ENCODE measurements at places on chromosomes 3 and 15.

GRCh38 chr3:122268257-122269024 lies 56.6 kb upstream of the CSTA start:
- no peak for DNase-seq

DNA sequence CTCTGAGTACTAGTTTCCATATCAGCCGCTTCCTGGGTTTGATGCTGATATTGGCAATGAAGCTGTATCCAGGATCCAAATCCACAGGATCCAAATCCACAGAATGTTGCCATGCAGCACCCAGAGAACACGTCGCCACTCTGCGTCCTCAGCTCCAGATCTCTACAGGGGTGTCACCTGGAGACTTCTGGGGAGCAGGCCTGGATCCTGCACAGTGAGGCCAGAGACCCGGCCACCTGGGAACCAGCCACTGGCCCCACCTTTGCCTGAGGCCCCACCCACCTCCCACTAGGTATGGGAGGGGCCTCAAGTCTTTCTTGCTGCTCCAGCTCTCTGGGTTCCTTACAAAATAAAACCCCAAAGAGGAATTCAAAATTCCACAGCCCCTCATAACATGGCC lies 123.9 kb downstream of the LRRK1 start:
- DNase-seq = peak; percentile 67

- no peak for DNase-seq
Measured at GRCh38 chr3:107523289-107523538, 452 bp downstream of the BBX start.

DNA sequence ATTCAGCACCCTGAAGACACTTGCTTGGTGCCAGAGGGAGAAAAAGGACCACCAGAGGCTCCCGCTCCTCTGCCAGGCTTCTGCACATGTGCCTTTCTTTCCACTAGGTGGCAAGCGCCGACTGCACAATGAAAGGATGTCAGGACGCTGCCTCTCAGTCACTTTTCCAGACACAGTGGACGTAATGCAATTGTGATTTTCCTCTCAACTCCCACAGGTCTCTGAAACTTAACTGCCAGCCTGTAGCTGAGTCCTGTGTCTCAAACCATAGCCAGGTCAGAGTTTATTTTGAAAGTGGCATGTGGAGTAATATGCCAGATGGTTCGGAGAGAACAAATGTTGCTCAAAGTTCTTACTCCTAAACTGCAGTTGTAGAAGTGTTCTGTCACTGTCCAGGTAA lies 162.9 kb downstream of the ITPR1 start:
- no peak for DNase-seq

DNA sequence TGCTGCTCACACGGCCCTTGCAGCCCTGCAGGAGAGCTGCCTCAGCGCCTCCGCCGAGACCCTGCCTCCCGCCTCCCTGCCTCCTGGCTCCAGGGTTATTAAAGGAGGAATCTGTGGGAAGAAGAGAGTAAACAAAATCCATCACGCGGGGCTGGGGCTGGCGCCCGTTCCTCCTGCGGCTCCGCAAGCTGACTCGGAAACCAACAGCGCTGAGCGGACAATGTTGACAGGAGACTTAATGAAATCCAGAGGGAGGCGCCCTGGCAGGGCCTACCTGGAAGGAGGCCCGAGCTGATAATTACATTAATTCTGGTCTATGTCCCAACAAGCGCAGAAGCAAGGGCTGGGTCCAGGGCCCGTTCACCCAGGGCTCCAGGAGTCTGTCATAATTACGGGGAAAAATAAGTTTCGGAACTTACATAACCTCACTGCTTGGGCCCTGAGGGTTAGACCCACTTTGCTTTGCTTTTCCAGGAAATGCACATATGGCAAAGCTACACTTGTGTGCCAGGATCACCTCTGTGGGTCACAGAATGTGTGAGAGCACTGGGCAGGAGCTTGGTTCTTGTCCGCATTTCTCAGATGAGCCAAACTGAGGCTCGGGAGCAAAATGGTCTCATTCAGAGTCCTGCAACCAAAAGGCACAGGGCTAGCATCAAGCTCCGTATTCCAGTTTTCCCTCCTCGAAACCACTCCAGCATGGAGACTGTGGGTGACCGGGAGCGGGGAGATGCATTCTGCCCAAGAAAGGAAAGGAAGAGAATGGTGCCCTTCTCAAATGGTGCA lies 43.8 kb upstream of the SLC6A6 start:
- no peak for DNase-seq

GRCh38 chr15:99983171-99983885 lies 250.1 kb upstream of the LYSMD4 start:
- DNase-seq = no peak

GRCh38 chr3:101011136-101011535 lies 17.9 kb upstream of the ABI3BP start:
- DNase-seq = no peak

DNA sequence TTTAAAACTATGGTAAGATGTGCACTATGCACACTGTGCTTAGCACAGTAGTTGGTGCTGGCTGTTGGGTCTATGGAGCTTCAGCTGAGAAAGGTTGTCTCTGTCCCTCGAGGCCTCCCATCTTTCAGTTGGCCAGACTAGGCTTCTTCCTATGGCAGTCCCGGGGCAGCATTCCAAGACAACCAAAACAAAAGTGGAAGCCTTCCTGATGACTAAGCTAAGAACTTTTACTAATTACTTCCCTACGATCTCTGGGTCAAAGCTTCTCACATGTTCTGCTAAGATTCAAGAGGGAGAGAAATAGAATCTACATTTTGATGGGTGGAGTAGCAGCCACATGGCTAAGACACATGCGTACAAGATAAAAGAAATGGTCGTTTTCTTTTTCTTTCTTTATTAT lies 342.8 kb downstream of the TUSC7 start:
- DNase-seq = no peak

DNA sequence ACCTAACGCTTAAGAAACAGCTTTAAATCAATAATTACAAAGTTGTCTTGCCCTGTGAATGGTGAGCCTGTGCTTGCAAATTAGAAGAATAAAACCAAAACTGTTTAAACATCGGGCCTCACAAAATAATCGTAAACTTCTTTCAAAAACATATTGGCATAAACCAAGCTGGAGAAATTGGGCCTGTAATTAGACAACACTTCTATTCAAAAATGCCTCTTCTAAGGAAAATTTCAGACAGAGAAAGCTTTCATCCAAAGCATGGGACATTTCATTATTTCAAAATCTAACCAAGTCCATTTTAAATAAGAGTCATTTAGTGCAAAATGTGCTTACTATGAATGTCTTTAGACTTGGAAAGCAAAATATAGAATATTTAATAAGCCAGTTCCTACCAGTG lies 35.5 kb upstream of the GNB4 start:
- DNase-seq = no peak

- DNase-seq = no peak
Measured at GRCh38 chr3:16378920-16379319, 113.9 kb downstream of the OXNAD1 start.

GRCh38 chr3:12501360-12502020 lies 17.2 kb downstream of the TSEN2 start:
- DNase-seq = no peak

- no peak for DNase-seq
Measured at GRCh38 chr3:197855571-197855970, 64.5 kb downstream of the LRCH3 start.

DNA sequence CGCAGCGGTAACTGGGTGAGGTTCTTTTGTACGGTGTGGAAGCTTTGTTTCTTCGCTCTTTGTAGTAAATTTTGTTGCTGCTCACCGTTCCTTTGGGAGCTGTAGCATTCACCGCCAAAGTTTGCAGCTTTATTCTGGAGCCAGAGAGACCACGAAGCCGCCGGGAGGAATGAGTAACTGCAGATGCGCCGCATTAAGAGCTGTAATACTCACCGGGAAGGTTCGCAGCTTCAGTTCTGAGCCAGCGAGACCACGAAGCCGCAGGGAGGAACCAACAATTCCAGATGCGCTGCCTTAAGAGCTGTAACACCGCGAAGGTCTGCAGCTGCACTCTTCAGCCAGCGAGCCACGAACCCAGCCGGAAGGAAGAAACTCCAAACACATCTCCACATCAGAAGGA lies 56.0 kb upstream of the DYNC1LI1 start:
- no peak for DNase-seq

DNA sequence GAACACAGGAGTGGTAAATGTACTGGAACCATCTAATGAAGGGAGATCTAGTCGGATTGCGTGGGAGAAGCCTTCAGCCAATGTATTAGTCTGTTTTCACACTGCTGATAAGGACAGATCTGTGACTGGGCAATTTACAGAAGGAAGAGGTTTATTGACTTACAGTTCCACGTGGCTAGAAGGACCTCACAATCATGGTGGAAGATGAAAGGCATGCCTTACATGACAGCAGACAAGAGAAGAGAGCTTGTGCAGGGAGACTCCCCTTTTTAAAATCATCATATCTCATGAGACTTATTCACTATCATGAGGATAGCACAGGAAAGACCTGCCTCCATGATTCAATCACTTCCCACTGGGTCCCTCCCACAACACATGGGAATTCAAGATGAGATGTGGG lies 17.0 kb downstream of the HRG start:
- no peak for DNase-seq

GRCh38 chr3:127762787-127763105 lies 59.6 kb downstream of the MGLL start:
- no peak for DNase-seq

DNA sequence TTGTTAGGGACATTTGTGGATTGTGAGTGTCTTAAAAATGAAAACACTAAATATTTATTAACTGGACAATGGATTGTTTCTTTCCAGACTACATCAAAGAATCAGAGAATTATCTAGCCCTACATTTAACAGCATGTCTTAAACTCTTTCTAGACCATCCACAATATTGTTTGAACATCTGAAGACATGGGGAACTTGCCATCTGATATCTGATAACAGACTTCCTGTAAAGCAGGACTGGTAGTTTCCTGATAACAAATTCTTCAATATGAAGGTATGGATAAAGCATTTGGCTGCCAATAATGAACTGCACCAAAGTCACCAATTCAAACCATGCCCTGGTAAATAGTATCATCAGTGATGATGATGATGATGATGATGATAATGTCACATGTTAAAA lies 26.2 kb upstream of the HACD2 start:
- DNase-seq = no peak

DNA sequence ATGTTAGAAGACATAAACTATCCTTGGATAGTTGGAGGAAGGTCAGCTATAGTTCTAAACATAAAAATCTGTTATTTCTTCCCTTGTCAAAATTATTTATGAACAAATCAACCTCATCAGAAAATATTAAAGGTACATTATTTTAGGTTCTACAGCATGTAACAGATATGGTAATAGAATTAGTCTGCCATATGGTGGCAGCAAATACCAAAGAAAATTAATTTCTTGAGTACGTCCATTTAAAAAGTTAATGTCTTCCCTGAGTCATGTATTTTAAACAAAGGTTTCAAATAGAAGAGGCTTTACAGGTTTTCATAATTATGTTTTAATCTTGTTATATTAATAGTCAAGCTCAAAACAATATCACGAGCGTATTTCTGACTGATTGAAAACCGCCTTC lies 17.9 kb upstream of the ANKRD28 start:
- DNase-seq = no peak

DNA sequence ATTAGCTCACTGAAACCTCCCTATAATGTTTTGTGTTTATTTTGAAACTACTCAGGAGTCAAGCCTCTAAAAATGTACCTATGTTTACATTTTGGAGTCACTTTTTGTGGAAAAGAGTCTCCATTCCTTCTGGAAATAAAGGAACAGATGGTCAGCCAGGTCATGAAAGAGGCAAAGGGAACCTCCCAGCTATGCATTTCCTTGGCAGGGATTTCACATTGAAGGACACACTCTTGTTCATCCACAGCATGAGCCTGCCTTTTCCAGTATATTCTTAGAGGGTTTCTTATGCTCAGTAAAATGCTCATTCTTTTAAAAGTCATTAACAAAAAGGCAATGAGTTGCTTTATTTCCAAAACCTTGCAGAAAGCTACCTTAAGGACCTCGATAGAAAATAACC lies 20.8 kb downstream of the STAC start:
- DNase-seq = no peak

- no peak for DNase-seq
Measured at GRCh38 chr3:156721687-156722618, 47.6 kb downstream of the TIPARP start.

GRCh38 chr3:11551036-11551435 lies 92.7 kb downstream of the VGLL4 start:
- DNase-seq = no peak

DNA sequence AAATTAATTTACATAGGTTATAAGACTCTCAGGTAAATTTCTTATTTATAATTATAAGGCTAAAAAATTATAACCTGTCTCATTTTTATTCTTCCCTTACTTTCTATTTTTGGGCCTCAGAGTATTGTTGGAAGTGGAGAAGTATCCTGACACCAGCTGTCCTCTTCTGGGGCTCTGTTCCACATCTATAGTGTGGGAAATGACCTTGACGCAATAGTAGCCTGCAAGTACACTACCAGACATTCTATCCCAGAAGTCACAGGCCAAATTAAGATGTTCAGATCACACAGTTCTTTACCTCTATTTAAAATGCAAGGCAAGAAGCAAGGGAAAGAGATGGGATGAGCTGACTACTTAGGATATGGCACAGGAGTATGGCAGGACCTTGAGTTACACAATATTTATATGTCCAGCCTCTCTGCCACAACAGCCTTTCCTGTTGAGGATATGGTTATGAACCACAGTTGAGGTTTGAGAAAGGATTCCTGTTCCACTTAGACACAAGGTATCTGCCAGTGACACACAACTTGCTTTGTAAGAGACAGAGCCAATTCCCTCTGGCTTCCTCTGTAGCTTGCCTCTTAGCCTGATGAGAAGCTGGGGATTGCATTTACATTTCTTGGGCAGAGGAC lies 158.0 kb upstream of the IL12A start:
- no peak for DNase-seq

- no peak for DNase-seq
Measured at GRCh38 chr3:74614107-74614967, at the start of gene CNTN3. Gene CNTN3 (minus strand): TSS chr3:74614659. CDS start chr3:74521112, 93,547 bp downstream.

GRCh38 chr3:49654955-49655556 lies 19.1 kb upstream of the APEH start:
- DNase-seq = no peak

DNA sequence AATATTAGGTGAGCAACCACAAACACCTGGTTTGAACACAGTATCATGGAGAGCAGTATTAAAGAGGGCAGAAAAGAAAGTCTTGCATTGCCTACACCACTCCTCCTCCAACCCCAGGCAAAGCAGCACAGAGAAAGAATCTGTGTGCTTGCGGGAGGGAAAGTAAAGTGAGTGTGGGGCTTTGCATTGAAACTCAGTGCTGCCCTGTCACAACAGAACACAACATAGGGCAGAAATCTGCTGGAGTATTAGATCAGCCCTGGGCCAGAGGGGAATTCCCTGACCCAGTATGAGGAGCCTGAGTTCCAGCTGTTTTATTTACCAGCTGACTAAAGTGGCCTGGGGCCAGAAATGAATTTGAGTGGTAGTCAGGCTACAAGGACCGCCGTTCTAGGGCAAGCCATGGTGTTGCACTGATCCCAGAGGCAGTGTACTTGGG lies 75.5 kb downstream of the SPATA16 start:
- no peak for DNase-seq

DNA sequence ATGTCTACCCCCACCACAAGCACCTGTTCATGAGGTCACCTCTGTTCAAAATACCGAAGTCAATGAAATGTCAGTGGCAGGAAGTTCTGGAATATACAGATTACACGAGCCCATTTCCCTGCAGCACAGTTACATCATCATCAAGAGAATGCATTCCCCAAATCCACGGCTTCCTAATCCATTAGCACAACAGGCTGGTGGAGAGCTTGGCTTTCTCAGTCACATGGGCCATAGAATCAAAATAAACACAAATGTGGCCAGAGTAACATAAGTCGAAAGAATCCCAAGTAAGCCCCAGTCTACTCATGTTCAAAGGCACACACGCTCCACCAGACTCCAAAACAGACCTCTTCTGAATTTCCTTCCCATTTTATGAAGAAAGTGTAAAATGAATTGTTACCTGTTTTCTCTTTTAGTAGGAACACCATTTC lies 419.3 kb downstream of the MAGI1 start:
- DNase-seq = no peak
